T-cell (primary cell): ENCODE measurements at places on chromosomes 2 and 18. TPM values are rescaled to one million over a fixed set of nuclear protein-coding genes. Genes with fewer than 3 reads are reported as not detected.

SYT4 gene
- total RNA-seq, result not detected

DNA sequence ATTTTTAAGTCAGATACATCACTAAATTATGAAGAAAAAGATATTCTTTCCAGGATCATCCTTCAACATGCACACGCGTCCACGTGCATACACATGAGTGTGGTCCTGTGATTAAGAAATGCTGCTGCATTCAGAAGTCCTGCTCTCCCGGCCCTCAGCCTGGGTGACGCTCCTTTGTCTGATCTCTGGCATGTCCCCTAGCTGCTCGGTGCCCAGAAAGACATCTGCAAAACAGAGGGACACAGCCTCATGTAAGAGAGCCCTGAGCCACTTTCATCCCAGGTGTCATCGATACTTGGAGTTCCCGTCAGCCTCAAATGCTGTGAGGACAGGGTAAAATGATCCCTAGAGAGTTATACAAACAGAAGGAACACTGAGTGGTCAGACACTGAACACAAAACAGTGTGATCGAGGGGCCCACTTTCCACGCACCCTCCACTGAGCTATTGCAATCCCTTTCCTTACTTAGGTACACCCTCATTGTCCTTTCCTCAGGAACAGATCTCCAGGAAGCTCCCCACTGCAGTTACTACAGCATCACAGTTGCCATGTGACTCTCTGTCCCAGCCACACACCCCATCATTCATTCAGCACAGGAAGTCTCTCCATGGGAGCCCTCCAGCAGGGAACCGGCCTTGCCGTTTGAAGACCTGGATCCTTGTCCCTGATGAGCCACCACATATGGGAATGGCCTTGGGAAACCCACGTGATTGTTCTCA, 32.1 kb downstream of the CRACDL start:
- H3K27ac ChIP-seq, result no peak overlapping the region
- no peak for DNase-seq
- H3K4me3 ChIP-seq, result no peak overlapping the region
- H3K36me3 ChIP-seq, result no peaks in the 10 kb centered on the region
- H3K4me1 ChIP-seq, result no peaks in the 10 kb centered on the region
- H3K27me3 ChIP-seq, result peaks cover 7% of the 10 kb centered on the region

- no peak overlapping the region for H3K4me3 ChIP-seq
- no peak overlapping the region for H3K27ac ChIP-seq
- H3K27me3 ChIP-seq, result no peaks in the 10 kb centered on the region
- H3K36me3 ChIP-seq, result no peaks in the 10 kb centered on the region
- no peak for DNase-seq
Measured at GRCh38 chr18:62939433-62939832, 224.1 kb downstream of the PHLPP1 start.

GRCh38 chr2:26723991-26724750, 31.6 kb downstream of the KCNK3 start:
- no peak for DNase-seq
- no peak overlapping the region for H3K4me3 ChIP-seq
- H3K36me3 ChIP-seq, result no peaks in the 10 kb centered on the region
- H3K27me3 ChIP-seq, result peaks cover 34% of the 10 kb centered on the region
- no peak overlapping the region for H3K27ac ChIP-seq
- H3K4me1 ChIP-seq, result no peaks in the 10 kb centered on the region
